ENCODE measurements at places on chromosomes 7 and 10.

DNA sequence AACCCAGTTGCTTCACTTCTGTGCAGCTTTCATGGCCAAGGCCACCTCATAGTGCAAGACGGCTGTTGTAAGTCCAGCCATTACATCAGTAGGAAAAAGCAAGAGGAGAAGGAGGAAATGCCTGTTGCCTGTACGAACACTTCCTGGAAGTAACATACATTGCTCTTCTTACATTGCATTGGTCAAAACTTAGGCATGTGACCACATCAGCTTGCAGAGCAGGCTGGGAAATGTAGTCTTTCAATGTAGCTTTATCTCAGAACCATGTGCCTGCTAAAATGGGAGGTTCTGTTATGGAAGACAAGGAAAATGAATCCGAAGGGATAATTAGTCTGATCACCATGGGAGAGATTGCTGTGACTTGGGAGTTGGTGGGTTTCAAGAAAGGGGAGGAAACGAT lies 4.3 kb downstream of the SLC29A3 start:
- peaks cover 14% of the 10 kb centered on the region for H3K4me1 ChIP-seq
- H3K27me3 ChIP-seq, result no peaks in the 10 kb centered on the region
- DNase-seq, result no peak
- no peak overlapping the region for H3K4me3 ChIP-seq
- no peak overlapping the region for H3K27ac ChIP-seq

DNA sequence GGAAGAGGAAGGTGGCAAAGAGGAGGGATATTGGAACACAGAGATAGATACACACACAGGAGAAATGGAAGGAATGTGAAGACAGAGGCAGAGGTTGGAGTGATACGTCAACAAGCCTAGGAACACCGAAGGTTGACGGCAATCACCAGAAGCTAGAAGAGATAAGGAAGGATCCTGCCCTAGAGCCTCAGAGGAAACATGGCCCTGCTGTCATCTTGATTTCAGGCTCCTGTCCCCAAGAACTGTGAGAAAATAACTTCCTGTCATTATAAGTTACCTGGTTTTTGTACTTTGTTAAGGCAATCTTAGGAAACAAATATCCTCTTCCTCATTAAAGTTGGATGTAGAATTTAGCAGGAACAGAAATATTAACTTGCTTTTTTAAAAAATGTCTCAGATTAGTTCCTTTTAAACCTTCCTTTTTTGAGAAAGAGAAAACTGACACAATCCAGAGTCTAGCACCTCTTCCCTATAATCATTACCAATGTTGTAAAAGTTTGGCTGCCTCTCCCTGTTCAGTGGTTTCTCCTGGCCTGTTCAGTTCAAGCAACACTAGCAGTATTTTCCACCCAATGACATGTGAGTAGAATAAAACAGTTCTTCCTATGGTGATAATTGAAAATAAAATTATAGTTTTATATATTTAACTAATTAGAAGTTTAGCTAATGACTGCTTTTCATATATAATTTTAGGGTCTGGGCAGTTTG lies 28.8 kb upstream of the GNAI1 start:
- DNase-seq, result no peak
- no peaks in the 10 kb centered on the region for H3K27me3 ChIP-seq
- H3K36me3 ChIP-seq, result no peaks in the 10 kb centered on the region

DNA sequence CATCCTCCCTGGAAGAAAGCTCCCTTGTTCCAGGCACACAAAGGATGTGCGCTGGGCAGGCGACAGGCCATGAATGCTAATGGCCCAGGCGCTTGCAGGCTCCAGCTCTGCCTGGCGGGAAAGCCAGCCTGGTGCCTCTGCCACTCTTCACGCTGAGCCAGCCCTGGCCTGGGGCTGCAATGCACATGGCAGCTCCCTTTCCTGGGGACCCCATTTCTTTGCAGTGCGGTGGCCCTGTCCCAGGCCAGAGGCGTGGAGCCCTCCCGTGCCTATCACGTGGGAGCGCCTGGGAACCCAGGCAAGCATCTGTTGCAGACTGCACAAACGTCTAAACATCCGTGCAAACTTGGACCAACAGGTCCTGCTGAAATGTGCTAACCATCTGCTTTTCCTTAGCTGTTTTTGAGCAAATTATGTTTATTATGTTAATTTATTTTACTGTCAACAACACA lies 152.1 kb upstream of the LYZL2 start:
- H3K36me3 ChIP-seq, result no peaks in the 10 kb centered on the region
- H3K27ac ChIP-seq, result no peak overlapping the region
- DNase-seq, result no peak
- H3K4me3 ChIP-seq, result no peak overlapping the region

- H3K27ac ChIP-seq, result no peak overlapping the region
- no peaks in the 10 kb centered on the region for H3K27me3 ChIP-seq
- H3K36me3 ChIP-seq, result no peaks in the 10 kb centered on the region
- H3K4me1 ChIP-seq, result no peaks in the 10 kb centered on the region
Observed at GRCh38 chr10:25300073-25300472, 125.3 kb downstream of the GPR158 start.

- peaks cover 23% of the 10 kb centered on the region for H3K4me1 ChIP-seq
- no peaks in the 10 kb centered on the region for H3K36me3 ChIP-seq
- DNase-seq, result peak; percentile 13
Observed at GRCh38 chr10:92847202-92847864, 987 bp upstream of the EXOC6 start.

DNA sequence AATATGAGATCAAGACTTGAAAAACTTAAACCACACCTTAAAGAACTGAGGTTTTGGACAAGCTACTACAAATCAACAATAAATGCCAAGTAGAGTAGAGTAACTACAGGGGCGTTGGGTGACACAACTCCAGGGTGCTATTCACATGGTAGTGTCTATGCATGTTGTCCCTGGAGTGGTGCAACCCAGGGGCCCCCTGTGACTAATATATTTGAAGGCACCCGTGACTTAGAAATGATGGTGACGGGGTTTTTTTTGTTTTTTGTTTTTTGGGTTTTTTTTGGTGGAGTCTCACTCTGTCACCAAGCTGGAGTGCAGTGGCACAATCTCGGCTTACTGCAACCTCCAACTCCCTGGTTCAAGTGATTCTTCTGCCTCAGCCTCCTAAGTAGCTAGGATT lies 106.9 kb downstream of the FAM107B start:
- H3K36me3 ChIP-seq, result no peaks in the 10 kb centered on the region
- no peaks in the 10 kb centered on the region for H3K27me3 ChIP-seq
- H3K4me3 ChIP-seq, result no peak overlapping the region
- no peaks in the 10 kb centered on the region for H3K4me1 ChIP-seq
- DNase-seq, result no peak
- H3K27ac ChIP-seq, result no peak overlapping the region

- H3K36me3 ChIP-seq, result no peaks in the 10 kb centered on the region
- H3K4me3 ChIP-seq, result no peak overlapping the region
Observed at GRCh38 chr7:151918510-151918843, 37.8 kb upstream of the GALNTL5 start.

DNA sequence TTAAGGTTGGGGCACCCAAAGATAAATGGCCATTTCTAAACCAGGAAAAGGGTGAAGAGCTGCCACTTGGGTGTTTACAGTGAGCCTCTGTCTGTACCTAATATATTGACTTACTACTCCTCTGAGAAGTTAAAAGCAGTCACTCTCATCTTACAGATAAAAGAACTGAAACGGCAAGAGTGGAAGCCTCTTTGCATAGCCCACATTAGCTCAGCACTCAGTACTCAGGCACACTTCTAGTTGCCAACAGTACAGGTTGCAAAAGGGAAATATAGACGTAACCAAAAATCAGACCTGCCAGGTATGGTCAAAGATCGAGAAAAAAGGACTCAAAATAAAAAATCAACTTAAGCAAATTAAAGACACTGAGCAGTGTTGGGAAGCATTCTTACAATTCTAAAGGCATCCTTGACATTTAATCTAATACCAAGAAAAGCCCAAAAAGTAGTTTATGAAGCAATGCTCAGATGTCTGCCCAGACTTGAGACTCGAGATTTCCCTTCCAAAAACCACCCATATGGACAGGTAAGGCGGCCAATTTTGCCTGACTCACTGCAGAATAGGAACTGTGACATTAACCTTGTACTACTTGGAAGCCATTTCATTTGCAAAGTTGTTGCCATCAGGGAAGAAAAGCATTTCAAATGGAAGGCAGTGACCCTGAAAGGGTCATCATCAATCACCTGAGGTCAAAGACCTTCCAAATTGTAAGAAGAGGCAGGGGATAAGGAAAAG lies 139.3 kb downstream of the SLC25A13 start:
- no peaks in the 10 kb centered on the region for H3K27me3 ChIP-seq
- H3K36me3 ChIP-seq, result peaks cover 5% of the 10 kb centered on the region
- no peaks in the 10 kb centered on the region for H3K4me1 ChIP-seq
- H3K27ac ChIP-seq, result no peak overlapping the region
- H3K4me3 ChIP-seq, result no peak overlapping the region

DNA sequence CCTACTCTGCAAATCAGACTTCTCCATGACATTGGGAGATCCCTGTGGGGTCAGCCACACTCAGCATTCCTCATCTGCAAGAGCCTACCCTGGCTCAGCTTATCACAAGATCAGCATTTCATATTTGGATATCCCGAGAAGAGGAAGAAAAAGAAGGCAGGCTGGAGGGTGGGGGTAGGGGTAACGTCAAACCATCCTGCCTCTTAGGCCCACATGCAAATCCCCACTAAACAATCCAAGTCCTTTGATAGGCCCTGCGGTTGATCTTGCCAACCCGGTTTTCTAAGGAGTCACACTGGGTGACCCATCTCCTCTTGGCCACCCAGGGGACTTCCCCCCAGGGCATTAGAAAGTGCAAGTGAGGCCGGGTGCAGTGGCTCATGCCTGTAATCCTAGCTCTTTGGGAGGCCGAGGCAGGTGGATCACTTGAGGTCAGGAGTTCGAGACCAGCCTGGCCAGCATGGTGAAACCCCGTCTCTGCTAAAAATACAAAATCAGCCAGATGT lies 128.0 kb upstream of the CALN1 start:
- H3K27me3 ChIP-seq, result no peaks in the 10 kb centered on the region
- H3K4me3 ChIP-seq, result no peak overlapping the region
- no peaks in the 10 kb centered on the region for H3K4me1 ChIP-seq
- no peak for DNase-seq
- no peaks in the 10 kb centered on the region for H3K36me3 ChIP-seq

All from B cell (primary cell).